ENCODE measurements at places on chromosomes 2 and 18. TPM values are rescaled to one million over a fixed set of nuclear protein-coding genes. Genes with fewer than 3 reads are reported as not detected.

The FSIP2 gene
- 0.09 TPM for total RNA-seq

The GALNT5 gene
- not detected for total RNA-seq

The PID1 gene
- not detected for total RNA-seq

The REG3A gene
- not detected for total RNA-seq

The FAM117B gene
- 3.7 TPM for total RNA-seq

The MGAT5 gene
- total RNA-seq, result 40.3 TPM

The SLC5A7 gene
- total RNA-seq, result not detected

The CYS1 gene
- not detected for total RNA-seq

The TWIST2 gene
- not detected for total RNA-seq

DNA sequence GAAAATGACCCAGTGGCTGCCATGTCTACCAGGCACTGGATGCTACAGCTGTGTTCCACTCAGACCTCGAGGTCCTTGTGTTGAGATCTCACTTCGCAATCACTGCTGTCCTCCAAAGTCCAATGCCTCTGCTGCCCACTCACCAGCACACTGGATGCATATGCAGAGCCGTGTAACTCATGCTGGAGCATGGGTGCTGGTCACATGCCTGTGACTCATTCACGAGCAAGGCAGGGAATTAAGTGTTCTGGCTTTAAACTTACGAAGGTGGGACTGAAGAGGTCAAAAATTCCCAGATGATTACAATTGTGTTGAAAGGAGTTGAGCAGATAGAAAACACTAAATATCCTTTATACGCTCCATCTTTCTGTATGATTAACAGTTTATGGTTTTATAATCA, 417.5 kb downstream of the NUP35 start:
- no peak for DNase-seq

DNA sequence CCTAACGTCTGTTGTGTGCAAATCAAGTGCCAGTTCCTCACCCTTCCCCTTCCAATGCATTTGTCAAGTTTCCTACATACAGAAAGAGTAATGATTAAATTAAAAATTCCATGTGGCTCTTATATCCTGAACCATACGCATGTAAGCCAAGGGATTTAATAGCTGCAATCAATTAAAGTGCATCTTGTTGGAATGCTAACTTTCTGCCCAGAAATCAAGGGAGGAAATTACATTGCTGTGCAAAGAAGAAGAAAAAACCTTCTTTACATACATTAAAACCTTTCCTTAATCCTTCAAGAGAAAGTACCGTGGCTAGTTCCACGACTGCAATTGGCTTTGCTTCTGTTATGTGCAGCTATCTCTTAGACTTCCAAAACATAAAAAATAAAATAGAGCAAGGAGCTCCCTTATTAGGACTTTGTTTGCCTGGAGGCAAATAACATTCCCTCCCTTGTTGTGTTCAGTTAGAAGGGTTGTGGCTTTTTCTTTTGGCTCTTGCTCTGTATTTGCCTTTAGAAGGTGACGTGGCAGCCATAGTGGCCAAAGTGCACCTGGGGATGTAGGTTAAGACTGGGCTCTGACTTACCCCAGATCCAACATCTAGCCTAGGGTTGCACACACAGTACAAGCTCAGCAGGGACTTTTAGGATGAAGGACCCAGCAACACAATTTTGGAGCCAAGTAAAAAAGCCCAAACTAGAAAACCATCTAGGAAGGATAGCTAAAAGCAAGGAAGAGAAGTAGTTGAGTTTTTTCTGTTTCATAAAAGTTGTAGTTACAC, 158.3 kb downstream of the ANTXR1 start:
- no peak for DNase-seq

- DNase-seq, result no peak
Observed at GRCh38 chr2:232362174-232362900, 16.2 kb upstream of the ALPP start.

- DNase-seq, result no peak
Observed at GRCh38 chr18:32201948-32202672, 12.3 kb downstream of the MEP1B start.

GRCh38 chr2:18976168-18976961, 382.1 kb downstream of the OSR1 start:
- no peak for DNase-seq

GRCh38 chr2:99469394-99469793, 20.4 kb downstream of the REV1 start:
- DNase-seq, result no peak

DNA sequence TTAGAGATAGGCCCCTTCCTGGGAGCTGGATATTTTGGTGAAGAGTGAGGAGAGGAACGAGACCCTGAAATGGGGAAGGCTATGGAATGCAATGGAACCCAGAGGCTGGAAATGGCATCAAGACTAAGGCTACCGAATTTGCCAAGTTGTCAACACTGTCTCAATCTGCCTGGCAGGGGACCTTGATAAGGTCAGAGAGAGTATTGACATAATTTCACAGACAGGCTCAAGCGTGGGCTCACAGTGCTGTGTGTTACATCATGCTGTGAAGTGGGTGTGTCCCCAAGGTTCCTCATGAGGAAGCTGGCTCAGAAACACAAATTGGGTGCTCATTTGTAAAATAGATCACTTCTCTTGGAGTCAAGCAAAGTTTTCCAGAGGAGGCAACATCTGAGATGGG, 51.8 kb upstream of the CYRIA start:
- DNase-seq, result no peak

DNA sequence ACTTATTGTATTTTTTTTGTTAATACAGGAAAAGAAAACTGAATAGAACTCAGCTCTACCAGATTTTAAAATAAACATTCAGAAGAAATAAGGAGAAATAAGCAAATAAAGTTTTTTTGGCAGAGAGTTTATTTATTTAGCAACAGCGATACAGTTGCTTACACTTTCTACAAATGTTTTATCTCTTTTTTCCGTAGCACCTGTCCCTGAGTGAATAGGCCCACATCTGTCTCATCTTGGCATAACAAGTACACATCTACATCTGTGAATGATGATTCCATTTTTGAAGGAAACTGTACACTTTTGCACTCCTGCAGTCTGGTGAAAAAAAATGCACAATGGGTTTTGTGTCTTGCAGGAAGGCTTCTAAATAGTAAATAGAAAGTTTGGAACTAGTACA, 783.6 kb upstream of the ZEB2 start:
- DNase-seq, result no peak

DNA sequence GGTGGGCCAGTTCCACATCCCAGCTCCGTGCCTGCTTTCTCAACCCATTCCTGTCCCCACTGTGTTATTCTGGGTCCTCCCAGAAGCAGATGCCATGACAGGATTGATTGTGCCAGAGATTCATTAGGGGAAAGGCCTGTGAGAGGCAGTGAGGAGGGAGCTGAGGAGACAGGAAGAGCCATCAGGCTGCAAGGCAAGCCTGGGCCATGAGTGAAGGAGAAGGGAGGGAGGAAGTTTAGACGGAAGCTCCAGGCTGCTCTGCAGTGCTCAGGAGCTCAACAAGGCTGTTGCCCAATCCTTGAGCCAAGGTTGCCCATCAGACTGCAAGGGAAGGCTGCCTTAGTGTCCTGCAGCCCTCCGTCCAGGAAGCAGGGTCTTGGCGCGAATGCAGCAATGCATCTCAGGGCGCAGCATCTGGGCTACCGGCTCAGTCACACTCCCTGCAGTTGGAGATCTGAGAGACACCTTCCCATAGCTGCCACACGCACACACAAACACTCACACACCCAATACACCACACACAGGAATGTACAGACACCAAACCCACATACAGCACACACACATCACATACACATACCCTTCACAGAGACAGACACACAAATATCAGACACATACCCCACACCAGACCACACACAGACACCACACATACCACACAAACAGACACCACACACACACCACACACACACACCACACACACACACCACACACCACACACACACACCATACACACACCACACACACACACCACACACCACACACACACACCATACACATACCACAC, 139.5 kb upstream of the NDUFV2 start:
- DNase-seq, result no peak

DNA sequence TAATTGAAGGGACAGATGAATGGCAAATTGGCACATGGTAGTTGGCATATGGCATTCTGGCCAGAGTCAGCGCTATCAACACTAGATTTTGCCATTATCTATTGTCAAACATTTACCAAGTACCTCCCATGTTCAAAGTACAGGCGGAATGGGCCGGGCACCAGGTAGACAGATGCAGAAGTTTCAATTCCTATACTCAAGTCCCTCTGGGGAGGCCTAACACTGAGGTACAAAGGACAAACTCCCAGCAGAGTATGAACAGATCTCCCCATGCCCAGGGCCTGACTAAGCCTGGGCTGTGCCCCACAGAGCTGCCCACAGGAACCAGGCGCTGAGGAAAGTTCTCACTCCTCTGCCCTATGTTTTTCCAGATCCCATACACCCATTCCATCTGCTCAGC, 257.5 kb upstream of the KLHL29 start:
- no peak for DNase-seq

- DNase-seq, result no peak
Observed at GRCh38 chr2:178295906-178296305, 101.6 kb downstream of the OSBPL6 start.

- no peak for DNase-seq
Observed at GRCh38 chr2:52238782-52239181, 1206.8 kb upstream of the NRXN1 start.

DNA sequence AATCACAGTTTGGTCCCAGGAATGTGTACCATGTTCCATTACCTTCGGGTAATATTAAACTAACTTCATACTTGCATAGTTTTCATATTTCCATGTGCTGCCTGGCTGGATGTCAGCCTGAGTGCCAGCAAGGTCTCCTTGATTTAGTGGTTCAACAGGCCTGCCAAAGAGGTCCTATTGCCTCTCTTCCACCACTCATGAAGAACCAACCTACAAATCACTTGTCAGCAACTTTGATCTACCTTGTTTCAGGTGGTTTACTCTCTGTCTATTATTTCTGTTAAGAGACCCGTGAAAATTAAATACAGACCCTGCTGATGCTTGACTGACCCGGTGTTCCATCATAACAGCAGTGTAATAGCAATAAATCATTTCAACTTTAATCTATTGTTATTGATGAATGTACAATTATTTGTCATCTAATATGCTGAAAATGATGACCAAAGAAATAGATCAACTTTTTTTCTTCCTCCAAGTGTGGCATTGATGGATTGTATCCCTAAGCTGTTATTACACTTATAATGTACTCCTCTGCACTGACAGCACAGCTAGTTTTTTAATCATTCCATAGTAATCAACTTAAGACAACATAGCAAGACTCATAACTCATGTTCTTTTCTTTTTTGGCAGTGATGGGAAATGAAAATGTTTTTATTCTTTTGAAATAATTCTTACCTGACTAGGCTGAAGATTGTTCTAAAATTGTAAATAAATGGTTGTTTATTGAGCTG, 1220.2 kb upstream of the ACVR2A start:
- no peak for DNase-seq

GRCh38 chr18:78720456-78721237, 259.0 kb upstream of the SALL3 start:
- no peak for DNase-seq

DNA sequence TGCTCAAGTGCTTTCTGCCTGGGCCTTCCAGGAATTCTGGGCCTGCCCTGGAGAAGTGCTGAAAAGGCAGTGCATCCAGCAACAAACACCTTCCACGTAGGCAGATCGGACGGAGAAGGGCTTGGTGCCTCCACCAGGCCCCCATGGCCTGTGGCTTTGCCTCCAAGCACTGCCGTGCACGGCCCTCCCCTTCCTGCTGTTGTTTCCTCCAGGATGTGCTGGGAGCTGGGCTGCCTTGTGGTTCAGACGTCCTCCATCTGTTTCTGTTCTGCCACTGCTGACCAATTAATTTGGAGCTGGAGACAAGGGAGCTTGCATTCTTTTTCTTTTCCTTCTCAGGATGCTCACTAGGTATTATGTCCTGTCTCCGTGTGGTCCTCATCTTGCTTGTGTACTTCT, 197.0 kb downstream of the HRH4 start:
- DNase-seq, result no peak

- DNase-seq, result no peak
Observed at GRCh38 chr2:55848096-55848495, 75.5 kb downstream of the EFEMP1 start.
